ENCODE measurements at places on chromosomes 6 and 20.

GRCh38 chr6:125906158-125906998 is 50.2 kb upstream of the HINT3 start:
- peak; percentile 17 for DNase-seq

DNA sequence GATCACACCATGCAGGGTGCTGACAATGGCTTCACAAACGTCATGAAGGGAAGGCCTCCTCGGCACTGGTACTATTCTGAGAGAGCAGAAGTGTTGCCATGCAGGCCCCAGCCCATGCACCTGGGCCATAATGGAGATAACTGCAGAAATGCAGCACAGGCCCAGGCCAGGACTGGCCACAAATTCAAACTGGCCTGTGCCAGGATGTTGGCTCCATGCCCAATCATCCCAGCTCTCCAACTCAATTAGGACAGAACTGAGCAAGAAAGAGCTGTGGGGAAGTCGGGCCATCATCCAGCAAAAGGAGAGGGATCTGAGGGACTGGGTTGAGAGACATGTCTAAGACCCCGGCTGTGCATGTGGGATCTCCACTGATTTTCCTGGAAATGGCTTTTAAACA is 48.9 kb upstream of the SYNDIG1 start:
- no peak for DNase-seq

GRCh38 chr6:159821726-159822125 is 21.6 kb downstream of the PNLDC1 start:
- no peak for DNase-seq

GRCh38 chr6:89132057-89132456 is 13.8 kb upstream of the PM20D2 start:
- no peak for DNase-seq

DNA sequence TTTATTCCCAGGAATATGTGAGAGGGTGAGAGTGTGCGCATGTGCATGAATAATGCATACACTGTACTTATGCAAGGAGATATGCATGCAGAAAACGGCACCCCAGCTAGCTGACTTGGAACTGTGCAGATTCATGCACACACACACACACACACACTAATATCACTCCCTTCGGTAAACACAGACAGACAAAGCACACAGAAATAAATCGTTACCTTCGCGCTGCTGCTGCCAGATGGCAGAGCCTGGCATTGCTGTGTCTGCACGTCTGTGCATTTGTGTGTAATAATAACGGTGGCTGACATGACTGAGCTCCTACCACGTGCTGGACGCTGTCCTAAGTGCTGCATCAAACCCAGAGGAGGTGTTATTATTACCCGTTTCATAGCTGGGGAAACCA is 36.8 kb downstream of the PREX1 start:
- DNase-seq: no peak

GRCh38 chr20:10427060-10427692 is 6.8 kb downstream of the MKKS start:
- DNase-seq: peak; percentile 22

GRCh38 chr6:114063956-114064355 is 93.0 kb upstream of the HDAC2 start:
- no peak for DNase-seq

GRCh38 chr6:135990439-135990838 is 138.9 kb downstream of the PDE7B start:
- DNase-seq: no peak

- no peak for DNase-seq
These were observed 33.5 kb upstream of the MCM9 start for GRCh38 chr6:118968416-118968815.

GRCh38 chr6:14799928-14800327 is 445.9 kb upstream of the JARID2 start:
- no peak for DNase-seq

DNA sequence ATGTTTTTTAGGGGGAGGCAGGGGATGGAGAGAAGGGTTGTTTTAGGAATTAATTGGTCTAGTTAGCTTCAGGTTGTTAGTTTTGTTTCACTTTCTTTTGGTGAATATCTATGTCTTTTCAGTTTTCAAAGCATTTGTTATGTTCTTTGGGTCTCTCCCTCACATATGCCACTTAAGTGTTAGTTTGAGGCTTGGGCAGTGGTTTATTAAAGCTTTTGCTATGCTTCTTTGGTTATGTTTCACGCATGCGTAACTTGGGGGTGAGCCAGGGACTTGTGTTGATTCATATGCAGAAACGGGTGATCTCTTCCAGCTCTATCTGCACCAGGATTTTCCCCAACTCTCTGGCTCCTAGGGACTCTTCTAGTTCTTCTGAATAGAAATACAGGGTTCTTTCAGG is 11.4 kb upstream of the MMS22L start:
- no peak for DNase-seq

All from T-helper 1 cell (primary cell).